ENCODE measurements at places on chromosomes 4 and X.

DNA sequence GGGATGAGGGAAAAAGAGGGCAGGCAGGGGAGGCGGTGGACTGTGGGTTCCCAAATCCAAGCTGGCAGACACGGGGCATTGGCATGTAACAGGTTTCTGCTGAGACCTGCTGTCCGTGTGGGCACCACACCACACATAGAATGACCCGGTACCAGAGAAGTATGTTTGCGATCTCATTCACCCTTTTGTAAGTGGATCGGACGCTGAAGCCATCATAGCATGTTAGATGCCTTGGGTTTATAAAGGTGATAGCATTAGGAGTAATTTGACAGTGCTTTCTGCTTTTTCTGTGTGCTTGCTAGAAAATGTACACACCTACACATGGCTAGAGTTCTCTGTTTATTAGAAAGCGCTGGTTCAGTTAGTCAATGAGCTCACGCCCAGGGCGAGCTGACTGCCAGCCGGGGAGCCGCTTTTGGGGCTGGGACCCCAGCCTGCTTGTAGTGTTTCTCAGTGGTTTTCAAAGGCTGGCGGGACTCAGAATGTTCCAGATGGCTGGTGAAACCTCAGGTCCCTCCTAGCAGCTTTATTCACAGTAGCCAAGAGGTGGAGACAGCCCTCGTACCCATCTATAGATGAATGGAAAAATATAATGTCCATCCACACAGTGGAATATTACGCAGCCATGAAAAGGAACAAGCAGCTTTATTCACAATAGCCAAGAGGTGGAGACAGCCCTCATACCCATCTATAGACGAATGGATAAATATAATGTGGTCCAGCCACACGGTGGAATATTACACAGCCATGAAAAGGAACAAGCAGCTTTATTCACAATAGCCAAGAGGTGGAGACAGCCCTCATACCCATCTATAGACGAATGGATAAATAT lies 579 bp downstream of the IL3RA start:
- no peak for DNase-seq

DNA sequence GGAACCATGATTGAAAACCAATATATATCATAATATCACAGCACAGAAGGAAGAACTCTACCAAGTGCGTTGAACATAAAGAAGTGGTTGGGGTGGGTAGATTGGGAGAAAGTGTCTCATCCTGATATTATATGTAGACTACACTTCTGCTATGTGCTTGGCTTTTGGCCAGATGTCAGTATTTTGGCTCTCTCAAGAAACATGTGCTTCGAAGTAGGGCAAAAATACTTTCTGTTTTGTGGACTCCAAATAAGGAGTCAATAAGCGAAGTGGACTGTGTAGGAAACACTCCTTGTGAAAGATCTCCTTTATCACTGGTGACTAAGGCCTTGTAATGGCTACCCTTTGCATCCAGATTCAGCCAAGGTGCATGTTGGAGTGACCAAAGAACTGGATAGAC lies 7.8 kb upstream of the HPSE start:
- DNase-seq = no peak

- DNase-seq = no peak
Observed at GRCh38 chr4:155587766-155588165, 78.9 kb upstream of the GUCY1A1 start.

- no peak for DNase-seq
Observed at GRCh38 chrX:84358271-84358670, 144.0 kb downstream of the HDX start.

GRCh38 chr4:38119668-38120385 lies 159.6 kb downstream of the PTTG2 start:
- DNase-seq = no peak
